ENCODE measurements at places on chromosomes 11 and 22.

- peak; percentile 64 for DNase-seq
These were observed 100.2 kb upstream of the GAL start for GRCh38 chr11:68584097-68584496.

GRCh38 chr22:44677871-44678555 is 24.0 kb upstream of the PRR5 start:
- DNase-seq, result no peak

GRCh38 chr11:27290261-27291050 is 72.6 kb downstream of the CCDC34 start:
- DNase-seq, result no peak

- no peak for DNase-seq
These were observed 133.8 kb downstream of the BRD1 start for GRCh38 chr22:49693848-49694247.

DNA sequence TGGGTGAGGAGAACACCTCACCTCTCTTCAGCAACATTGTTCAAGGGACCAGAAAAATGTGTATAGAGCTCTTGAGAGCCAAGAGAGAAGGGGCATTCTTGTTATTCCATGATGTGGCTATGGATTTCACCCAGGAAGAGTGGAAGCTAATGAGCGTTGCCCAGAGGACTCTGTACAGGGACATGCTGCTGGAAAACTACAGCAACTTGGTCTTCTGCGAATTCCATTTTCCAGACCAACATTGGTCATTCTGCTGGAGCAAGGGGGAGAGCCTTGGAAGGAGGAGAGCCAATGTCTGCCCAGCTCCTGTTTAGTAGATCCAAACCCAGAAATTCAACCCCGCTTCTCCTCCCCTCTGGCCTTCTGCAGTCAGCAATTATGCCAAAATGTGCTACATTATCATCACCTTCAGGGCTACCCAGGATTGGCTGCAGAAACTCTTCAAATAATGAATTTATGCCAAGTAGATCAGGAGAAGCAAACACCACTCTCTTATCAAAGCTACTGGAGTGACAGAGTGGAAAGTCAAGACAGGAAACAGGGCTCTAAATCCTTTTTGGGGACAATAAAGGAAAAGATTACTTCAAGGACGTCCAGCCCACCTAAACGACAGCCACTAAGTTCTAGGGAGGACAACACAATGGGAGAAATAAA is 707.5 kb upstream of the LUZP2 start:
- DNase-seq, result no peak

DNA sequence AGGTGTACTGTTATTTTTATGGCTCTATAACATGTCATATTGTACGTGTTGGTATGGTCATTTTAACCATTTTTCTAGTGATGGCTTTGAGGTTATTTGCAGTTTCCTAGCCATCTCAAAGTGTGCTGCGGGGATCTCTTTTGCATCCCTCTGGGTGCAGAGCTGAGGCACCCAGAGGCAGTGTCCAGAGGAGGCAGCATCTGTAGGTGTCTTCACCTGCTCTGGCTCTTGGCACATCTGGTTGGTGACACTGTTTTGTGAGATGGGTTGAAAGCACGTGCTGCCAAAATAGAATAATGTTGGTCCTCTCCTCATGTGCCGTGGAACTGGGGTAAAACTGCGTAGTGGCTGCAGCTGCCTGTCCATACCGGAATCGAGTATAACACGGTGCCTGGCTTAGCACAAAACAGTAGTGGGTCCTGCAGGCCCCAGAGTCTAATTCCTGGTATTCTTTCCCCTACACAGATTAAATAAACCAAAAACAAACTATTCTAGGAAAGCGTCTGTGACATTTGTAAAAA is 12.9 kb downstream of the NEAT1 start:
- peak; percentile 18 for DNase-seq

DNA sequence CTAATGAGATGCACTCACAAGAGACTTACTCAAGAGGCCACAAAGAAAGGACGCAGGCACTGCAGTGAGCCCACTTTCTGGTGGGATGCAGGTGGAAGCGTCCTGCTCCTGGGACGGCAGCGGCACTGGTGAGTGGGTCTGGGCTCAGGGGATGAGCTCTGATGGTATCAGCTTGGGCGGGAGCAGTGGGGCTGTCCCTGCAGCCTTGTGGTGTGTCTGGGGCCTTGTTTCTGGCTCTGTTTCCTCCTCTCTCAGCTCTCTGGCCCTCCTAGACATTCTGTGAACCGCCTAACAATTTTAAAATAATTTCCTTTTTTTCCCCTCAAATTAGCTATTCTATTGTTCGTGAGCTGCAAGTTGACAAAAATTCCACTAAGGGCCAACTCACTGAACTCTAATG is 8.8 kb upstream of the ST14 start:
- DNase-seq, result no peak

DNA sequence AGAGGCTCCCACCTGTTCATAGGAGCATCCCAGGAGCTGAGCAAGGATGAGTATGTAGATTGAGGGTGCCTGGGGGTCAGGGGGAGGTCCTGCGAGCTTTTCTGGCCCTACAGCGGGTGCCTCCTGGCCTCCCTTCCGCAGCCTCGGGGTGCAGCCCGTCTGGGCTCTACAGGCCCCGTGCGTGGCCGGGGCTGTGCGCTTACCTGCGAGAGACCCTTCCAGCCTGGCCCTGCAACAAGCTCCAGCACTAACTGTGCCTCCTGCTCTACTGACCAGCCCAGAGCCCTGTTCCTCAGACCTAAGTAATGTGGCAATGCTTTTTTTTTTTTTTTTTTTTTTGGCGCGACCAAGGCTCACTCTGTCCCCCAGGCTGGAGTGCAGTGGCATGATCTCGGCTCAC is 1129.1 kb downstream of the BRD1 start:
- DNase-seq, result no peak

DNA sequence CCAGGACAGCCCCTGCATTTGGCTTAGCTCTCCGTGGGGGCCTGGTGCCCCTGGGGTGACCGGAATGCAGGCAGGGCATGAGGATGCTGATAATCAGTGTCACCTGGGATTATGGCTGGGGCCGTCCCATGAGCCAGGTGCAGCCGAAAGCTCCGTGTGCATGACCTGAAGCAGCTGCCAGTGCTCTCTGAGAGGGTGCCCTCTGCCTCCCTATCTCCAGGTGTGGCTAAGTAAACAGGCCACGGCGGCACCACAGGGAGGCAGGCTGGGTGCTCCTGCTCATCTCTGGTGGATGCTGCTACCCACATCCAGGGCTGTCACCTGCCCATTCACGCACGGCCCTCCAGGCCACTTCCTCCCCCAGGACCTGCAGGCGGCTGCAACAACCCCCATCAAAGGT is 29.8 kb downstream of the DUSP8 start:
- no peak for DNase-seq

DNA sequence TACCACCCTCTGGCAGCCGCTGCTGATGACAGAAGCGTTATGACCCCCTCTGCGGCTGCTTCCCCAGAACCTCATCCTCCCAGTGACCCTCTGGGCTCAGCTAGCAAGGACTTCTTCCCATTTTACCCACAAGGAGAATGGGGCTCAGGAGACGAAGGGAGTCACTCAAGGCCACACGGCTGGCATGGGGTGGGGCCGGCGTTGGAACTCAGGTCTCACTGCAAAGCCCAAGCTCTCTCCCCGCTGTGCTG is 16.8 kb upstream of the SUN2 start:
- no peak for DNase-seq

DNA sequence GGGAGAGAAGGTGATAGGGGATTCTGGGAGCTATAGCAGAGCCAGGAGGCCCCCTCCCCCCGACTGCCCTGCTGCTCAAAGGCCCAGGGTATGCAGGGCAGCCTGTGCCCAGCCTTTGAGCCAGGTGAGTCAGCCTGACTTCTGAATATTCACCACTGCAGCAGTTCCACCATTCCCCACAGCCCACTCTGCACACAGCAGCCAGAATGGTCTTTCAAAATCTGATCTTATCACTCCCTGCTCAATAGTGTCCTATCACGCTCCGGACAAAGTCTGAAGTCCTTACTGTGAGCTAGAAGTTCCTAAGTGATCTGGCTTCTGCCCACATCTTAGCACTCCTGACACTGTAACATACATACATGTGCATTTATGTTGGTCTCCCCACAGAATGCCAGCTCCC is 111.7 kb downstream of the BUD13 start:
- no peak for DNase-seq

DNA sequence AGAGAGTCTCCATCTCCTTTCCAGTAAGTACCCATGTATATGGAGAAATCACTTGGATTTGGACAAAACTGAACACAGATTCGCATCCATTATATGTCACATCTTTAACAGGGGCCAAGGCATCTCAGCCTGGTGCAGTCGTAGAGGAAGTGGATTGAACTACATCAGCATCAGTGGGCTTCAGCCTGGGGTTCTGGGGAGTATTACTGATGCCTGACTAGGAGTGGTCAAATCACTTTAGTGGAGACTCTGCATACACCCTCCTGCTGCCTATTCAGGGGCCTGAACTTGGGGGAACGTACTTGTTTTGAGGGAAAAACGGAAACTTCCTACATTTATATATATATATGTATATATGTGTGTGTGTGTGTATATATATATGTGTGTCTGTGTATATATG is 72.8 kb downstream of the GAB4 start:
- no peak for DNase-seq

- peak; percentile 43 for DNase-seq
These were observed 80.5 kb upstream of the WNT7B start for GRCh38 chr22:46057246-46058090.

GRCh38 chr11:74806267-74806666 is 57.6 kb downstream of the RNF169 start:
- DNase-seq, result no peak

DNA sequence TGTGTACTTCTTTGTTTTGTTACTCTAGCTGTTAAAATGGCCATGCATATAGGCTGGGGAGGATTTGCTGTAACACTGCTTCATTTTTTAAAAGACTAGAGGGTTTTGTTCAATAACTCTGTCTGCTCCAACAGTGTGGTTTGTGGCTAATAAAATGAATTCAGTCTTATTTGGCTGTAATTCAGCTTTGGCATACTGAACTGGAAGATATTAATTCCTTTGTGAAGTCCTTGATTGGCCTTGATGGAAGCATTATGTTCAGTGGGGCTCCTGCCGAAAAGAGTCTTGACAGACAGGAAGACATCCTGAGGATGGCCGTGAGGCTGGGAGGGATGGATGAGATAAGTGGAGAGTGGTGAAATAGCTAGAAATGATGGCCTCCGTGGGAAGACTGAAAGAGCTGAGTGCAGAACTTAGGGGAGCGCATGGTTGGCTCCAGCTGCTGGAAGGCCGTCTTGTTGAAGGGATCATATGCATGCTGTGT is 44.8 kb upstream of the MYO18B start:
- DNase-seq, result no peak

GRCh38 chr11:30459821-30460220 is 126.3 kb downstream of the MPPED2 start:
- no peak for DNase-seq

DNA sequence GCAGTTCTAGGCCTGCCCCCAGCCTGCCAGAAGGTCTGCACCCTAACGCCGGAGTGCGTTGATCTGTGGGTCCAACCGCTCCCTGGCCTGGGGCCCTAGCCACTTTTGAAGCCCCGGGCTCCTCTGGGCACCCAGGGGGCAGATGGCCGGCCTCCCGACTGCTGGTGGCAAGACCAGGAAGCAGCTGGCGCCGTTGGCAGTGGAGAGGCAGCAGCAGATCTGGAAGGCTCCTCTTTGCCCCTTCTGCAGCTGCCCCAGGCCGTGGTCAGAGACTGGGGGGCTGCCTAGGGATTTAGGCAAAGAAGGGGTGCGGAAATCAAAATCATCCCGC is 445 bp upstream of the VWCE start:
- DNase-seq, result no peak

DNA sequence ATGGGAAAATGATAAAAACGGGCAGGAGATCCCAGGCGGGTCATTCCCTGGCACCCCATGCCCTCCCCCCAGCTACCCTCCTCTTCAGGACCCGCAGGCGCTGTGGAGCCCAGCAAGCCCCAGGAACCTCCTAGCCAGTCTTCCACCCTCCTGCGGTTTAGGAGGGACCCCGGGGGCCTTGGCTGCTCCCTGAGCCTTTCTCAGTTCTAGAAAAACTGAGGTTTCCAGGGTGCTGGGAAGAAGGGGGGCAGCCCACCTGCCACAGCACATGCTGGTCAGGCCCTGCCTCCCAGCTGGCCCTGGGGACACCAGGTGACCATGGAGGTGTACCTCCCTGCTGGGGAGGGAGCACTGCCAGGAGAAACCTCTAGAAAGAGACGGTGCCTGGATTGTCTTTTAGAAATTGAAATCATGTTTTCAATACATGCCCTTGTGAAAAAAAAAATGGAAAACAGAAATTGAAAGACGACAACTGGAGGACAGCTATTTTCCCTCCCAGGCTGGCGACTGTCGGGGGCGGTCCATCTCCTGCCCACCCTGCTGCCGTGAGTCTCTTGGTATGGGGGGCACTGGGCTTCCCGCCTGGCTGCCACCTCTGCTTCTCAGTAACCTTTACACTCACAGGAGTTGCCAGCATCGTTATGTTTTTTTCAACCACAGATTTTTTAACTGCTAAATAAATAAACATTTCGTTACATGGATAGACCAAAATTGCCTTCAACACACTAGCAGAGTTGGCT is 398.5 kb downstream of the TBC1D22A start:
- no peak for DNase-seq

- peak; percentile 75 for DNase-seq
These were observed 8.1 kb downstream of the TMA7B start for GRCh38 chr22:39967996-39968972.

- no peak for DNase-seq
These were observed 21.0 kb upstream of the MS4A6E start for GRCh38 chr11:60305906-60306619.

GRCh38 chr11:61120706-61121191 is 18.5 kb downstream of the CD5 start:
- DNase-seq, result no peak

DNA sequence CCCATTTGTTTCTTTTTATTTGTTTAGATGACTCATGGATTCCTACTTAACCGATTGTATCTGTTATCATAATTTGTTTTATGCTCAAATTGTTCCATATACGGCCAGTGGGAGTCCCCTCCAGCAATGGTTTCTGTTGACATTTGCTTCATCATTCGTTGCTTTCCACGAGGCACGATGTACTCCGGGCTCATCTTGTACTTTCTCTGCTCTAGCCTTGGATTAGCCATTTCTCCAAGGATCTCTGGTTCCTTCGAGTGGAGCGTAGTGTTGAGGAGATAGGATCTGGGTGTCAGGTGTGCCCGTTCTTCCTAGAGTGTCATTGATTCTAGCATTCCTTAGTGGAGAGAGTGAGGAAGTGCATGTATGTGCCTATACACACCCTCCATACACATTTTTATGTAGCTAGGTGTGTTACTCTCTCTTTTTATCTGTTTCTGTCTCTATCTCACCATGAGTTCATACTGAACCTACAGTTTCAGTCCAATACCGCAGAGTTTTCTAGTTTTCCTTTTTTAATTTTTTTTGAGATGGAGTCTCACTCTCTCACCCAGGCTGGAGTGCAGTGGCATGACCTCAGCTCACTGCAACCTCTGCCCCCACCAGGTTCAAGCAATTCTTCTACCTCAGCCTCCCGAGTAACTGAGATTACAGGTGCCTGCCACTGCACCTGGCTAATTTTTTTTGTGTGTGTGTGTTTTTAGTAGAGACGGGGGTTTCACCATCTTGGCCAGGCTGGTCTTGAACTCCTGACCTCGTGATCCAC is 31.4 kb downstream of the TECTA start:
- no peak for DNase-seq

Measured in testis (tissue), 5 donors.